ENCODE measurements at places on chromosomes 4 and X.
A peak's percentile ranks its signal among the peaks of the same experiment; 100 is the strongest.

DNA sequence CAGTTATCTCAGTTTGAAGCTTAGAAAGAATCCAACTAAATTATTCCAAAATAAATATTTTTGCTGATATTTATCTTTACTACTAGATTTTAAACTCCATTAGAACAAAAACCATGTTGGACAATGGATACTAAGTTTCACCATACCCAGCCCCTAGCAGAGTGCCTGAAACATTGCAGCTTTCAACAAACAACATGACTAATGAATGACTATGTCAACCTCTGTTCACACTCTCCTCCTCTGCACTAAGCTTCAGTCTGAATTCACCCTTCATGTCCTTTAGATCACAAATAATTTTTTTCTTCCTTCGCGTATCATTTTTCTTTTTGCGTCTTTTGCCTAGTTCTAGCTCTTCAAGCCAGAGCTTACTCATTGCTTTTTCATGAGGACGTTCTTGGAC, 315.2 kb downstream of the PCDH10 start:
- DNase-seq = peak; percentile 29

DNA sequence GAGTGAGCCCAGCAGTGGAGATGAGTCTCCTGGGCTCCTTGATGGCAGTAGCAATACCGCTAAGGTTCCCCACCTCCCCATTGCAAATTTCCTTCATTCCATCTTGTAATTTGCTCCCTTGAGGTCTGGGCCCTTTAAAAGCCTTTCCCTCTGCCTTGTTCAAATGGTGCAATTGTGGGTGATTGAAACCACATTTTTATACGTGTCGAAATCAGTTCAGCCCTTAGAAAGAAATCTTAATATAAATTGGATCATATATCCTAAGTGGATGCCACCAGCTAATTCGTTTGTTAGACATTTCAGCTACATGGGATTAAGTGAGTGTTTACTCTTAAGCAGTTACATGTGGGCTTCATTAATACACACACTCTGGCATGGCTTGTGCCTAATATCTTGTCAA, 68.6 kb downstream of the NHS start:
- DNase-seq = peak; percentile 54

DNA sequence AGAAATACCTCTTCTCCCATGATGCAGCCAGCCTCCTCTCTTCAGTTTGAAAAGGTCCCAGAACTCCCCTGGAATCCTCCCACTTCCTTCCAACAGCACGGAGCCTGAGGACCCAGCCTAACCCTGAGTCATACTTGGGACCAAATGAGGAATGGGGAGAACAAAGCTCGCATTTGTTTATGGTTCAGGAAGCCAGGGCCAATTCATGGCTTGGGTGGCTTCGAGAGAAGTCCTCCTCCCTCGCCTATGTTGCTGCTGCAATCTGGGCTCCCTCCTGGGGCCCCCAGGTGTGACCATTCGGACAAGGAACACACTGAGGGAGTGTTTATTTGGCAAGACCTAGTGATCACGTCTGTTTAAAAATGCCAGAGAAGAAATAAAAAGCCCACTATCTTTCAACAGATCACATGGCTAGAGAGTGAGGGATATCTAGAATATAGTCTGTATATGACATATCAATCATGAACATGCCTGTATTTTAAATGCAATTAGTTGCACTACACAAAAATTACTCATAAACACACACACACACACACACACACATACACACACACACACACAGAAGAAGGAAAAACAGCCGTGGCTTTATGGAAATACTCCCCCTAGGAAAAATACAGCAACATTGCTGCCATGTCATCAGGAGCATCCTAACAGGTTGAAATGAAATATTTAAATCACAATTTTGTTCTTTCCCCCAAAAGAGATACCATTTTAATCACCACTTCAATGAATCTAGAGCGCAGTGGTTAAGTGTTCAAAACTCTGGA, 155.7 kb upstream of the MAP3K15 start:
- DNase-seq = peak; percentile 72

- DNase-seq = peak; percentile 80
Measured at GRCh38 chr4:145230726-145231125, 50.3 kb upstream of the OTUD4 start.

GRCh38 chr4:61210186-61210939, 10.2 kb downstream of the ADGRL3 start:
- no peak for DNase-seq

DNA sequence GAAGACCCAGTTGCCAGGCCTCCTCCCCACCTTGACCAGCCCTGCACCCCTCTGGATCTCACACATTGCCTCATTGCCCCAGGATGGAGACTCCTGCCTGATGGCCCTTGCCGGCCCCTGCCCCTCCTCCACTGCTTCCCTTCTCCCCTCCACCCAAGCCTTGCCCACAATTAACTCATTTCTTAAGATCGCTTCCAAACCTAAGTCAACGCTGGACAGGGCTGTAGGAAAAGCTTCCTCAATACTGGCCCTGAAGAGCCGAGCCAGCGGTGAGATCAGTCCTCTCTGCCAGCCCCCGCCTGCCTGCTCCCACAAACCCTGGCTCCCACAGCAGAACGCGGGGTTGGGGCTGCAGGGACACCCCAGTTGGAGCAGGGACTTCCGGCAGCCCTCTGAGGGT, 7.5 kb upstream of the HAUS7 start:
- no peak for DNase-seq

DNA sequence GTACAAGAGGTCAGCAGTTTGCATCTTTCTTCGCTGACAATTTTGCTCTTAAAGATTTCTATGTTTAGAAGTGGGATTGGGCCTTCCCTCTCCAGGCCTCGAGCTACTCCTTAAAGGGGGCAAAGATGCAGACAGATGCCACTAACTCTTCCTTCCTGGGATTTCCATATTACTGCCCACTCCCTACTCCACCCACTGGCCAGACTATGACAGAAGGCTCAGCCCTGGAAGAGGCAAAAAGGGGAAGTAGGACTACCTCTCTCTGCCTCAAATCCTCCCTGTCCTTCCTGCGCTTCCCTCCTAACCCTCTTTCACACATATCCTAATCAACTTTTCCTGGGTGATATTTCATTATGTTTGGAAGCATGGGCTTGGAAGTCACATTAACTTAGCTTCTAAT, 58.3 kb downstream of the EVC2 start:
- no peak for DNase-seq

GRCh38 chrX:149984411-149984810, 46.1 kb upstream of the EOLA2 start:
- DNase-seq = peak; percentile 41

GRCh38 chr4:10123227-10124101, 6.9 kb upstream of the WDR1 start:
- peak; percentile 25 for DNase-seq

DNA sequence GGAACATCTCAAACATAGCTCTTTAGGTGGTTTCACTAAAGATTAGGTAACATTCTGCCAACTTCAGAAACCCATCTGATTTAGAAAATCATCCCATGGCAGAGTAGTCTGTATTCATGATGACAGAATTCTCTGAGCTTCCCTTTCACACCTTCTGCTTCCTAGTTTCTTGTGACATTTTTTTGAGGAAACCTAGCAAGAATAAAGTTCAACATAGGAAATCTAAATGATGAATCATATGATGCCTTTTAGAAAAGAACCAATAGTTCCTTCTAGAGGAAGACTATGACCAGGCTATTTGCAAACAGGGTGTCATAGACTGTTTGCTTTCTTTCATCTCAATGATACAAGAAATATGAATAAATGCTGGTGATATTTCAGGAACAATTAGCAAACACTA, 49.8 kb upstream of the CAMK2D start:
- no peak for DNase-seq

DNA sequence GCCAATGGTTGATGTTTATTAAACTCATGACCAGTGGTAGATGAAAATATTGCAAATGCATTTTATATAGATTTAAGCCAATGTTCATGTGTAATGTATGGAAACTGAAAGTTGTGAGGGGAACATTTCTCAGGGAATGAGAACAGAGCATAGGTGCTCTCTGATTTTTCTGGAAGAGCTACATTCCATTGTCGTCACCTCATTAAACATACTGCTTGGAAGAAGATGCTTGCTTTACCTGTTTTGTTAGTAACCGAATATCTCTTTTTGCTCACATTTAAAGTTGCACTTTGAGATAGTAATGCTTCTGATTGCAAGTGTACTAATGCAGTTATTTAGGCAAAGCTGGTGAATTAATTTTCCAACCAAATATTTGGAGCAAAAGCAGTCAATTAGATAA, 93.8 kb upstream of the CLCN4 start:
- no peak for DNase-seq

- peak; percentile 38 for DNase-seq
Measured at GRCh38 chr4:143281507-143282190, 55.0 kb upstream of the GAB1 start.

DNA sequence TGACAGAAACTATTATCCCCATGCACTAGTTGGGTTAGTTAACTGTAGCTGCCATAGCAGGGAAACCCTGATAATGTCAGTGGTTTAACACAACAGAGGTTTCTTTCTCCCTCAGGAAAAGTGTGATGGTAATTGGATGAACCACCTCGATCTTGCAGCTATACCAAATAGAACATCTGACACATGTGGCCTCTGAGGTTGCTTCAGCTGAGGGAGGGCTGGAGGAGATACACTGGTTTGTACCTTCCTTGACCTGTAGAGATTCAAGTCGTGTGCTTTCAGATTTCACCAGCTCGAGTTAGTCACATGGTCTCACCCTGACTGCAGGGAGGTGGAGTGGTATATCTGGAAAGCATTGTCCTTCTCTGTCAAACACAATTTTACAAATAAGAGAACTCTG, 147.2 kb upstream of the SFRP2 start:
- DNase-seq = no peak

DNA sequence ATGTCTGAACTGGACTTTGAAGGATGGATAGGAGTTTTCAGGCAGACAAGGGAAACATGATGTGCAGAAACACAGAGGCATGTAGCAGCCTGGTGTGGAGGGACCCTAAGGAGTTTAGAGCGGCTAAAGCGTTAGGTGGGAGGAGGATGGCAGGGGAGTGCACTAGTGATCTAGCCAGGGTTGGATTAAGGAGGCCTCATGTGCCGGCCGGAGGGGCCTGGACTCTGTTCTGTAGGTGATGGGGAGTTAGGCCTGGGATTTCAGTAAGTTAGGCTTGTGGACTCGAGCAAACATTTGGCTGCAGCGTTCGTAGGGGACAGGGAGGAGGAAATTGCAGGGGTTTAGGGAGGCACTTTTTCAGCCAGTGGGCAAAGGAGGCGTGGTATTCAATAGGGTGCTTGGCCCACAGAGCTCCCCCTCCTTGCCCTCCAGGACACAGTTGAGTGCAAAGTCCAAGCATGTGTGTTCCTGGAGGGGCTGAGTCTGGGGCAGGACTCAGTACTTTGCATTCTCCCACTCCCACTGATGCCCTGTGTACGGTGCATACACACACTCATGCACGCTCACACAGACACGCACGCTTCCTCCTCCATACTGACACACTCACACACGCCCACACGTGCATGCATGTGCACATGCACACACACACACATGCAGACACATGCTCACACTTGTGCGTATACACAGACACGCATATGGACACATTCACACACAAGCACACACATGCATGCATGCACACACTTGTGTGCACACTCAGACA, 18.6 kb downstream of the PSAPL1 start:
- no peak for DNase-seq

DNA sequence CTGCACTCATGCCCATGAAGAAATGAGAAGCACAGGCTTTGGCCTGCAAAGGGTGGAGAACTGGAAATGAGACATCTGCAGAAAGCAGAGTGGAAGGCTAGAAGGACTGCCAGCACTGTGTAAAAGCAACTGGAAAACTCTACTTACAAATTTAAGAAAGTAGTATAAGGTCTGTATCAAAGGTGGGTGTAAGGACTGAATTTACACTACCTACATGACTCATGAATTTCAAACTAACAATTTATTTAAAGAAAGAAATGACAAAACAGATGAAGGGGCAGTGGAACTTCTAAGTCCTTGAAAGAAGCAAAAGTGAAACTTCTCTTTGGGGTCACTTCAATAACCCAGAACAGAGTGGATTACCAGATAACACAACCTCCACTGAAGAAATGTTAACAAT, 71.2 kb downstream of the SLC10A7 start:
- DNase-seq = no peak

GRCh38 chr4:102503301-102503746, 2.2 kb downstream of the NFKB1 start:
- DNase-seq = peak; percentile 12

- DNase-seq = no peak
Measured at GRCh38 chrX:8036914-8037313, 109.7 kb upstream of the PNPLA4 start.

GRCh38 chrX:8433109-8434062, 31.2 kb upstream of the VCX3B start:
- DNase-seq = no peak

DNA sequence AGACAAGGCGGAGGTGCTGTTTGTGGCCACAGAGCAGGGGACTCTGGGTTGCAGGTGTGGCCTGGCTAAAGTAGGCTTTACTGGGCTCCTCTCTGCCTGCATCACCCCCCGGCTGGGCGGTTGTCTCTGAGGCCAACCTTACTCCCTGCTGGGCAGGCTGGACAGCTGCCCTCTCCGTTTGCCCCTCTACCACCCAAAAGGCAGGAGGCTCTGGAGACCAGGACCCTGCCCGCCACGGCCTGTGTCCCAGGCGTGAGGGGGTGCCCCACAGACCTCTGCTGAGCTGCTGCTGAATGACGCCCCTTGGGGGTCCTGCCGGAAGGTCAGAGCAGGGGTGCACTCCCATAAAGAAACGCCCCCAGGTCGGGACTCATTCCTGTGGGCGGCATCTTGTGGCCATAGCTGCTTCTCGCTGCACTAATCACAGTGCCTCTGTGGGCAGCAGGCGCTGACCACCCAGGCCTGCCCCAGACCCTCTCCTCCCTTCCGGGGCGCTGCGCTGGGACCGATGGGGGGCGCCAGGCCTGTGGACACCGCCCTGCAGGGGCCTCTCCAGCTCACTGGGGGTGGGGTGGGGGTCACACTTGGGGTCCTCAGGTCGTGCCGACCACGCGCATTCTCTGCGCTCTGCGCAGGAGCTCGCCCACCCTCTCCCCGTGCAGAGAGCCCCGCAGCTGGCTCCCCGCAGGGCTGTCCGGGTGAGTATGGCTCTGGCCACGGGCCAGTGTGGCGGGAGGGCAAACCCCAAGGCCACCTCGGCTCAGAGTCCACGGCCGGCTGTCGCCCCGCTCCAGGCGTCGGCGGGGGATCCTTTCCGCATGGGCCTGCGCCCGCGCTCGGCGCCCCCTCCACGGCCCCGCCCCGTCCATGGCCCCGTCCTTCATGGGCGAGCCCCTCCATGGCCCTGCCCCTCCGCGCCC, 920 bp downstream of the HTT-AS start:
- peak; percentile 13 for DNase-seq

Data from adipocyte (in vitro differentiated cells).